SW 1271 (cell line): ENCODE measurements at places on chromosomes 3 and 15.
A peak's percentile ranks its signal among the peaks of the same experiment; 100 is the strongest.

DNA sequence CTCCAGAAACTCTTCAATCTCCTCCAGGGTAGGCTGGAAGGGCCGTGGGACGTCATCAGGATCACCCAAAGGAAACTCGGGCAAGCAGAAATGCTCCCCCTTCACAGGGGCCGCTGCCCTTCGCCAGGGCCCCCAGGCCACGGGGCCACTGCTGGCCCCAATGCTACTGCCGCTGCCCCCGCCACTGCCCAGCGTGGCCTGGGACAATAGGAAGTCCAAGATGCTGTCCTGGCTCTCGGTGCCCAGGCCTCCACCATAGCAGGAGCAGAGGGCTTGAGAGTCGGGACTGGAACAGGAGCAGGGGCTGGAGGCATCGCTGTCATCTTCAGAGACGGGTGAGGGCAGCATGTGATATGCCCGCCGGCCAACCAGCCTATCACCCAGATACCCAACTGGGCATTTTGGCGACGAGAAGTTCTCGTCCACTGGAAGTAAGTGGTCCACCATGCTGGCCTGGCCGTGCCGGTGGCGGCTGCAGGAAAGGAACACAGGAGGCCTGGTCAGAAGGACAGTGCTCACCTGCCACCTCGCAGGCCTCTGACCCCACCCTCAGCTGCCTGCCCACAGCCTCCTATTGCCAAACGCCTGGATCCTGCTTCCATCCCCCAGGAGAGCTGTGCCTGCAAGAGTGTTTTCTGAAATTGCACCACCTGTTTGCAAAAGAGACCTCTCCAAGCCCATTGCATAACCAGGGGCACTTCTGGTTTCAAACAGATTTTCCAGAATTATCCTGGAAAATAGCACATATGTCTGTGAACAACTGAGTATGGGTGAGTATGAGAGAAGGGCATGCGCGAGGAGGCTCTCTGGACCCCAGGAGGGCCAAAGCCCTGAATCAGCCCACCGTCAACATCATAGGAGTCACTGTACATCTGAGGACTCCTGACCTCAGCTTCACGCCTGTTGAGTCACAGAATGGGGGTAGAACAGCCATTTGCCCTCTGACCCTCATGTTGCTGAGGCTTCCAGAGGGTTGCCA, 4.4 kb downstream of the KLF15 start:
- DNase-seq = no peak

GRCh38 chr3:124158168-124158881, 166.4 kb upstream of the ROPN1 start:
- DNase-seq = no peak

DNA sequence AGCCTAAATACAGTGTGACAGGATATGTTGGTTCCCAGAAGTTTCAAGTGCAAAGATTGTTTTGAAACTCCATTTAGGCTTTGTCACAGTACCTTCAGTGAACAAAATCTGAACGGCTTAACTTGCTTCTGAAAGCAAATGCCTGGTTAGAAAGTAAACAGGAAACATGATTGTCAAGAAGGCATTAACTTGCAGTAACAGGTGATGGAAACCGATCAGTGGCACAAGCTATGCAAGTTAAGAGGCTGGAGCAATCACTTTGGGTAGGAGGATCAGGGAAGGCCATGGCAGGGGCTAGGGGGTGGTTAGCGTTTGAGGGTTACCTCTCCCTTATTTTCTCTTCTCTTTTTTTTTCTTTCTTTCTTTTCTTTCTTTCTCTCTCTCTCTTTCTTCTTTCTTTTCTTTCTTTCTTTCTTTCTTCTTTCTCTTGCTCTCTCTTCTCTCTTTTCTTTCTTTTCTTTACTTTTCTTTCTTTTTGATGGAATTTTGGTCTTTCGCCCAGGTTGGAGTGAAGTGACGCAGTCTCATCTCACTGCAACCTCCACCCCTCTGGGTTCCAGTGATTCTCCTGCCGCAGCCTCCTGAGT, 2.4 kb downstream of the HYKK start:
- DNase-seq = no peak

- DNase-seq = no peak
Measured at GRCh38 chr3:148932972-148933371, 58.4 kb upstream of the GYG1 start.

- DNase-seq = no peak
Measured at GRCh38 chr15:85149465-85150129, 167.9 kb downstream of the PDE8A start.

DNA sequence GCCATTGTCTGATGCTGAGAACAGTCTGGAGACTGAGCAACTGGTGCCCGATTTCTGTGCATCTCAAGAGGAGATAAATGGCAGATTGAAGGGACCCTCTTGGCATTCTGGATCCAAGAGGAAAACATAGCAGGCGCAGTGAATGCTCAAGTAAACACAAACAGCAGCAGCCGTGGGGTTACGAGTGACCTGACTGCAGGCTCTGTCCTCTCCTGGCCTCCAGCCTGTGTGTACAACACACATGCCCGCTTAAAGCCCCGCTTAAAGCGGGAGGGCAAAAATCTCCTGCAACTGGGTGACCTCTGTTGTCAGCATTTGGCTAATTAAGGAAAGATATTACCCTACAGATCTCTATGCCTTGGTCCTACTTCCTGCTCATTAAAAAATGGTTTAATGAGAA, 120.5 kb downstream of the GREM1 start:
- no peak for DNase-seq

DNA sequence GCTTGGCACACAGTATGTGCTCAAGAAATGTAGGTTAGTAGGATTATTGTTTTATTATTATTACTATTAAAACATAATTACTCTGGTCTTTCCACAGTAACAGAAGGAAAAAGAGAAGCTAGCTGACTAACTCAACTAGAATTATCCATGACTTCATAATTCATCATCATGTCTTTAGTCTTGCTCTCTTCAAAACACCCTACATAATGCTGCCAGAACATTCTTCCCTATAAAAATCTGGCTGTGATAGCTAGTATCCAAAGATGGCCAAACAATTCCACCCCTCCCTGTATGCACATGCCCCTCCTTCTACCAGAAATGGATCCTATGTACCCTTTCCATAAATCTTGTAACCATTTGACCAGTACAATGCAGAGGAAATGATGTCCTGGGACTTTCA, 48.8 kb upstream of the SRGAP3 start:
- DNase-seq = no peak

DNA sequence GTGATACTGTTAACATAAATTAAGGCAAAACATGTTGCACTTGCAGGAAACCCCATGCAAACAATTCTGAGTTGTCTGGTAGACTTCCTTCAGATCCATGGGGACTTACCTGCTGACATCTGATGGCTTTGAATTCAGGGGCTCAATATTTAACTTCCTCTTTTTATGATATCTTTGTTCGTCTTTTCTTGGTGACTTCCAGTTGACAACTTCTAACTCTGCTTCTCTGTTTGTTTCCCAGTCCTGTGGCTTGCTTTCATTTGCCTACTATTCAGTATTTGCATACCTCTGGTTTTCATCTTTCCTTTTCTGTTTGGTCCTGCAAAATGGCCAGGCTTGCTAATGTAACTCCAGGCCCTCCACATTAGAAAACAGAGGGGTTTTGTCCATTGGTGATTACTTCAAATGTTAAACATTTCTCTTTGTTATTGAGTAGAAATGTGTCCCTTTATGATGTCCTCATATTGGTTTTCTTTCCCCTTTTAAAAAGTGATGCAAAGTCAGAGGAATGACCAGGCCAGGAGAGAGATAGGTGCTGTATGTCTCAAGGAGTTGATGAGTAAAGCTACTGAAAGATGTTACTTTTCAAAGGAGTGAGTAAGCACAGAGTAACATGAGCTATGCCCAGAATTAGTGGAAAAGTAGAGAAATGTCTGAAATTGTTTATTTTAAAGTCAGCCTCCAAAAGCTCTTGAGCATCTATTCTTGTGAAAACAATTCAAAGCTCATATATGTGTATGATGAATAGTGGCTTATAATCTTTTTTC, 335.9 kb downstream of the LPP start:
- DNase-seq = no peak

GRCh38 chr15:69557020-69557706, 104.5 kb downstream of the RPLP1 start:
- peak; percentile 97 for DNase-seq

DNA sequence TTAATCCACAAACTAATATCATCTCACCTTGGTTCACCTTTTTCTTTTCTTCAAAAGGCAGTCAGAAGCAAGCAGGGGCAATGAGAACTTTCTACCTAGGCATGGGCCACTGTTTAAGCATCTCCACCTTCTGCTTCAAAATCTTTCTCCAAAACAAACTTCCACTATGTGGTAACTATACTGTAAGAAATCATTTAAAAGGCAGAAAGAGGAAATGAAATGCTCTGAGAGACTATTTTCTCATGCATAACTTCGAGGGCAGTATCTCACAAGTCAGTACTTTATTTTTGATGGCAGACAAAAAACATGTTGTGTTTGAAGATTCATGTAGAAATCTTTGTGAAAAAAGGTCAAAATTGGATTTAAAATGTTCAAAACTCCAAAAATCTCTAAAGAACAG, 419.7 kb downstream of the ZBTB20 start:
- DNase-seq = no peak

DNA sequence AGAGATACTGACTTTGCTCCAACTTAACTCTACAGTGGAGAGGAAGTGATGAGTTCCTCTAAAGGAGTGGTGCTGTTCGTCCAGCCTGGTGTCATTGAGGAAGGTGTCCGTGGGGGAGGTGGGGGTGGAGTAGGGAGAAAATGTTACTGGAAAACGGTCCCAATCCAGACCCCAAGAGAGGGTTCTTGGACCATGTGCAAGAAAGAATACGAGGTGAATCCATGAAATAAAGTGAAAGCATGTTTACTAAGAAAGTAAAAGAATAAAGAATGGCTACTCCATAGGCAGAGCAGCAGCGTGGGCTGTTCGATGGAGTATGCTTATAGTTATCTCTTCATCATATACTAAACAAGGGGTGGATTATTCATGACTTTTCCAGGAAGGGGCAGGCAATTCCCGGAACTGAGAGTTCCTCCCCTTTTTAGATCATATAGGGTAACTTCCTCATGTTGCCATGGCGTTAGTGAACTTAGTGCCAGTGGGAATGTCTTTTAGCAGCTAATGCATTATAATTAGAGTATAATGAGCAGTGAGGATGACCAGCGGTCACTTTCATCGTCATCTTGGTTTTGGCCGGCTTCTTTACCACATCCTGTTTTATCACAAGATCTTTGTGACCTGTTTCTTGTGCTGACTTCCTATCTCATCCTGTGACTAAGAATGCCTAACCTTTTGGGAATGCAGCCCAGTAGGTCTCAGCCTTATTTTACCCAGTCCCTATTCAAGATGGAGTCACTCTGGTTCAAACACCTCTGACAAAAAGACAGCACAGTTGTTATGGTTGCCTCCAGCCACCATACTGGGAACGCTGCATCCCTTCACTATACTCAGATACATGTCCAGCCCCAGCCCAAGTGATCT, 38.6 kb downstream of the CLEC3B start:
- DNase-seq = peak; percentile 90

GRCh38 chr3:30673425-30674341, 67.3 kb downstream of the TGFBR2 start:
- no peak for DNase-seq

DNA sequence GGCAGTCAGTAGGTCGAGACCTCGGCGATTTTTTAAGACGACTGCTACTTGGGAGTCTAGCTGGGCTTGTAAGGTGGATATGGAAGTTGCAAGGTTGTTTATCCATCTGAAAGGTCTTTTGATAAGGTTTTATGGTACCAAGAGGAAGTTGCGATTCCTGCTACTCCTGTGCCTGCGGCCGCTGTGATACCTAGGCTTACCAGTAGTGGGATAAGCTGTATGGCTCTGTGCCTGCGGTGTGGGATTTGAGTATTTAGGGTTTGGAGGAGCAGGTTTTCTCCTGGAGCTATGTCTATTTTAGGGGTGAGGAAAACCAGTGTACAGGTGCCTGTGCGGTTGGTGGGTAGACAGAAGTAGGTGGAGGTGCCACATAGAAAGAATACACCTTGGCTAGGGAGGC, 1059.8 kb downstream of the SI start:
- DNase-seq = no peak

DNA sequence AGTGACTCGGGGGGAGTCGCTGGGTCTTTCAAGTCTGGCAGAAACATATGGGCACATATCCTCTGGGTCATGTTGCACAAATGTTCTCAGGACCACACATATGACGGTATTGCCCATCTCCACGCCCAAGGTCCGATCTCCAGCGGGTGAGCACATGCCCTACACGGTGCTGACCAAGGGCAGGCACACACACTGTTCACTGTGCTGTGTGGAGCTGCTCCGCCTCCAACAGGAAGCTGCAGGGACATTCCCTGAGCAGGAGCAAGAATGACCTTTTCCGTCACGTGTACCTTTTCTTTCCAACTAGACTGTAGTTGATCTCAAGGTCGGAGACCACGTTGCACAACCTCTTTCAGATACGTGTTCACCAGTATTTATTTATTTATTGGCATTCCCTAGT, 41.7 kb upstream of the B3GNT5 start:
- DNase-seq = no peak

DNA sequence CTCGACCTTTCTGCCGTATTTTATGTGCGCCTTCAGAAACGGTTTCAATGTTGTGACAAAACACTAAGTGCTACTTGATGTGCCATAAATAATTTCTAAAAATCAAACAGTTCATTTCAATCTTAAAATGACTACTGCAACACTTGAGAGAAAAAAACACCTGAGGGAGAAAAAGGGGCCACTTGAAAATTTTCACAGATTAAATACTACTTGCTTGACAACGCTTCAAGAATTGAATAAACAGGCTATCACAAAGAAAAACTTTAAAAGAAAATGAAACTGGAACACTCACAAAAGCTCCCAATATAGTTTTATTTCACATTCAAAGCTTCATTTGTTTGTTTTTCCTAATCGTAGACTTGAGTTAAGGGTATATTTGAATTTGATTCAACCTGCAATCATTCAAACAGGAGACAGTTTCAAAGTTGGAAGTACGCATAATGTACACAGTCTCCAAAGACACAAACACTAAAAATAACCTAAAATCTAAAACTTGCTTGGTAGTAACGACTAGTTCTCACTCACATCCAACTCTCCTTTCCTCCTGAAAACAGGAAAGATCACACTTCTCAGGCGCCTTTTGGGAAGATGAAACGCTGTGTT, 380.7 kb downstream of the ERC2 start:
- DNase-seq = no peak

DNA sequence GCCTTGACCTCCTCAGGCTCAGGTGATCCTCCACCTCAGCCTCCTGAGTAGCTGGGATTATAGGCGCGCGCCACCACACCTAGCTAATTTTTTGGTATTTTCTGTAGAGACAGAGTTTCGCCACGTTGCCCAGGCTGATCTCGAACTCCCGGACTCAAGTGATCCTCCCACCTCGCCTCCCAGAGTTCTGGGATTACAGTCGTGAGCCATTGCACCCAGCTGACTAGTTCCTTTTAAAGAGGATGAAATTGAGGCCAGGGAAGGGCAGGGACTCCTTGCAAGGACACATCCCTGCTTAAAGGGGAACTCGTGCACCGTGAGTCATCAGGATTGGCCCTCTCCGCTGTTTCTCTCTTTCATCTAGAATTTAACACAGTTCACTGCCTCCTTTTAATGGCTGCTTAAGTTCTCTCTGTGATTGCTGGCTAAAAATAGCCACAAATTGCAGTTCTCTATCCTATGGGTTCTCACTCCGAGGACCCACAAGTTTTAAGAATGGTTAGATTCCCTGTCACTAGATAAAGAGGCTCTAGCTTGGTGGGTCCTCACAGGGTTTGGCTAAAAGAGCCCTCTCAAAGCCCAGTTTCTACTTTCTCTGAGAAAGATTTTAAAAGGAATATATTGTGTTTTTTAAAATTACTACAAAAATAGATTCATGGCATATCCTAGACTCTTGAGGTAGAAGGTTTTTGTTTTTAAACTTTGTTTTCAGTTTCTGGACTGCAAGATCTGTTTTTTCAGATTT, 1.4 kb downstream of the CRTAP start:
- no peak for DNase-seq
